Left kidney (tissue), 8 donors: ENCODE measurements at places on chromosomes 5 and 9.

GRCh38 chr5:56525113-56525512, 290.2 kb upstream of the MAP3K1 start:
- no peak for DNase-seq

- DNase-seq: no peak
Observed at GRCh38 chr9:29906065-29906464, 2332.8 kb upstream of the C9orf72 start.

DNA sequence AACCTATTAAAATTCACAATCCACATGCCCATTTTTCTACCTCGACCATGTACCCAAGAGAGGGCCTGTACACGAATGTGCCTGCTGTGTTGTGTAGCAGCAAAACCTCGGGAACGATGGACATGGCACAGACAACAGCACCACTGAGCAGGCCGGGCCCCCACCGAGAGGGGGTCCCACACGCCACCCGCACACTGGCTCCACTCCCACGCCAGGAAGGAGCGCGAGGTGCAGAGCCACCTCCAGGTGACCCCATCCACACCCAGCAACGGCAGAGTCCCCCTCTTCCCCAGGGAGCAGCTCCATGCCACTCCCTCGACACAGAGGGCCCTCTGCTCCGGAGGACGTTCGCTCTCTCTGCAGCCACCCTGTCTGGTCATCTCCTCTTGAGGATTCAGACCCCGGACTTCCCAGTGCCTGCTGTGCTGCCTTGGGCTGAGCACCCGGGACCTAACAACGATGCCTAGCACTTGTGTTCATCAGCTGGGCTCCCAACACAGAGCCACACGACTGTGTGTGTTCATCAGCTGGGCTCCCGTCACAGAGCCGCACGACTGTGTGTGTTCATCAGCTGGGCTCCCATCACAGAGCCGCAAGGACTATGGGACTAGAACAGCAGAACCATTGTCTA, 25.3 kb upstream of the ADAMTS2 start:
- DNase-seq: no peak

DNA sequence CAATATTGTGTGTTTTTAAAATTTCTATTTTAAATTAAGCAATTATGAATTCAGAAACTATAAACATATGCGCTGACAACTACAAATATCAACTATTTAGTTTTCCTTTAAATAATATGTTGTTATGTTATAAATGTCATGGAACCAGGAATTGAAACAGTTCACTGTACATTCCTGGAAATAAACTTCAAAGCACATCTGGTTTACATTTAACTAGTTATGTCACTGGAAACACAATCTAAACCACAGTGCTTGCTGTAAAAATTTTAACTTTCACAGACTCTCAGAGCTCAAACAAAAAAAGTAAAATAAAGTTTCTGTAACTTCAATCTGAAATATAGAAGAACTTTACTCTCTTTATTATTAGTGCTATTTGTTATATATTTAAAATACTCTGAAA, 179.2 kb downstream of the FBN2 start:
- no peak for DNase-seq
